SK-N-DZ (cell line): ENCODE measurements at places on chromosomes 2 and 18.
A peak's percentile ranks its signal among the peaks of the same experiment; 100 is the strongest.

- peak; percentile 64 for DNase-seq
These were observed 467.6 kb upstream of the CWC22 start for GRCh38 chr2:180474716-180475115.

DNA sequence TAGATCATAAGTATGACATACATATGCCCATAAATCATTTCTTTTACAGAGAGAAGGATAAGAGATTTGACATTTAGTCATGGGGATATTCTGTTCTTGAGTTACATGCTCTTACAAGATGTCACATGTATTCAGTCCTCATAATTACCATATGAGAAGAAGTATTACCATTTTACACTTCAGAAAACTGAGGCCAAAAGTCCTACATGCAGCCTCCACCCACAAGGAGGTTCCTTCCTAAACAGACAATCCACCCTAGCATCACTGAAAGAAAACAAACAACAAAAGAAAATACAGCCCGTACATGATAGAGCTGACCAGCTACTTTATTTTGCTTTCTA lies 335.1 kb downstream of the SETBP1 start:
- DNase-seq: no peak

DNA sequence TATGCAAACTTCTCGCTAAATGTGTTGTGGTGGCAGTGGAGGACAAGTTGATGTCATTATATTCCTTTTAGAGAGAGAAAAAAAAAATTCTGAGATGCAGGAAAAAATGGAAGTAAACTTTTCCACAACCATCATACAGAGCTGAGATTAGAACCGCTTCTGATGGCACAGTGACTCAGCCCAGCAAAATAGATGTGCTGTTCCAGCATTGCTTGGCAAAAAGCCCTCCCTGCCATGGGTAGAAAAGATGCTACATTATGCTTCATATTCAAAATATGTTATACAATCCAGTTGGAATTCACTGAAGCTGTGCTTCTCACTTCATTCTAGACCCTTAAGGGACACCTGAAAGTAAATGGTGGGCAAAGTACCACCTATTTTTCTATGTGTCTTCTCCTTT lies 1047.6 kb upstream of the FANCL start:
- no peak for DNase-seq

DNA sequence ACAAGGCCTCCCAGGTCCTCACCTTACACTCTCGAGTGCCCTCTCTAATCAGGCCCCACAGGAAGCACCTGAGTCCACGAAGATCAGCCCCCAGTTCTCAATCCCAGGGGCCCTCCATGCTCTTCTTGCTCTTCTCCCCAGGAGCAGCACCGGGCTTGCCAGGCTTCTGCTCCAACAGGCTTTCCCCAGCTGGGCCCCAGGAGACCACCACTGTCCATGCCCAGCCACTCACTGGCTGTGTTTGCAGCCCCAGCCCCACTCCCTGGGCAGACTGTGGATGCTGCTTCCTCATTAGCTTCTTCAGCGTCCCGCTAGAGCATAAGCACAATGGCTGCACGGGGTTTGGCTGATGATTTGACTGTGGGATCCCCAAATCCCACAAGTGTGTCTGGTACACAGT lies 781.9 kb downstream of the GALR1 start:
- DNase-seq: no peak

- no peak for DNase-seq
These were observed 94.4 kb downstream of the SGPP2 start for GRCh38 chr2:222518570-222519381.

- no peak for DNase-seq
These were observed at the start of gene CTAGE1 for GRCh38 chr18:22417496-22418188. Gene CTAGE1 (minus strand): TSS chr18:22417915. CDS start chr18:22417811, 104 bp downstream.

GRCh38 chr2:61172671-61173070 lies 10.7 kb downstream of the C2orf74 start:
- no peak for DNase-seq

- DNase-seq: no peak
These were observed 642.3 kb upstream of the SYT4 start for GRCh38 chr18:43919551-43919950.

GRCh38 chr2:241316825-241317224 lies 1.1 kb downstream of the SEPTIN2 start:
- DNase-seq: no peak

- no peak for DNase-seq
These were observed 27.2 kb downstream of the TNS1 start for GRCh38 chr2:217975626-217976025.

GRCh38 chr2:46956981-46957531 lies 41.5 kb upstream of the MCFD2 start:
- DNase-seq: no peak
